Hematopoietic multipotent progenitor cell treated with erythropoietin and hydrocortisone succinate and interleukin-3 and kit ligand, for 6 days (in vitro differentiated cells): ENCODE measurements at places on chromosomes 2 and 18.

DNA sequence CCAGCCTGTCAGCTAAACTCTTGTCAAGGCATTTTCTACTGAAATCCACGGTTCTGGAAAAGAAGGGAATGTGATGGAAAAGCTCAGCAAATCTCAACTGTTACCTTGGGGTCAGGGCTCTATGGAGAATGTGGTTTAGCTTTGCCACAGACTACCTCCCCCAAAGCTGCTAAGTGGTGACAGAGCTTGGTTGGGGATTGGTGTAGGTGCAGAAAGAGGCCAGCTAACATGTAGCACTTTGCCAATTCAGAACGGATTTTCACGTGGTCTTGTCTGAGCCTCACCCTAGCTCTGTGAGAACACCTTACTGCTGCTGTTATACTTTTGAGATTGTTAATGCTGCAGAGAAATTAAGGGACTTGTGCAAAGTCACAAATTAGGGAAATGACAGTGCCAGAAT, 331.1 kb downstream of the RND3 start:
- DNase-seq, result no peak

DNA sequence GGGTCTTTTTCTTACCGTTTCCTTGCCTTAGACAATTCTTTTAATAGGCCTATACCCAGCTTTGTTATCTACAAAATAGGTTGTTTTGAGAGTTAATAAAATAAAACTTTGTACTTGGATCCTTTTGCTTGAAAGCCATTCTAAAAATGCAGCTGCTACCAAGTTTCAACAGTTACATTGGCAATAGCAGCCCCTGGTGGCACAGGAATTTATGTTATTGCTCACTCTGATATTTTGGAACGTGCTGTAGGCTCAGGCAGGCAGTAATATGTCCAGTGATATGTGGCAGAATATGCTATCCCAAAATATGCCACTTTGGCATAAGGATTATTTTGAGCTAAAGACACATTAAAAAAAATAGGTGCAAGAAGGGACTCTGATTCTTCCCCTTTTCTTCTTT, 6.7 kb upstream of the COMMD1 start:
- peak; percentile 68 for DNase-seq

DNA sequence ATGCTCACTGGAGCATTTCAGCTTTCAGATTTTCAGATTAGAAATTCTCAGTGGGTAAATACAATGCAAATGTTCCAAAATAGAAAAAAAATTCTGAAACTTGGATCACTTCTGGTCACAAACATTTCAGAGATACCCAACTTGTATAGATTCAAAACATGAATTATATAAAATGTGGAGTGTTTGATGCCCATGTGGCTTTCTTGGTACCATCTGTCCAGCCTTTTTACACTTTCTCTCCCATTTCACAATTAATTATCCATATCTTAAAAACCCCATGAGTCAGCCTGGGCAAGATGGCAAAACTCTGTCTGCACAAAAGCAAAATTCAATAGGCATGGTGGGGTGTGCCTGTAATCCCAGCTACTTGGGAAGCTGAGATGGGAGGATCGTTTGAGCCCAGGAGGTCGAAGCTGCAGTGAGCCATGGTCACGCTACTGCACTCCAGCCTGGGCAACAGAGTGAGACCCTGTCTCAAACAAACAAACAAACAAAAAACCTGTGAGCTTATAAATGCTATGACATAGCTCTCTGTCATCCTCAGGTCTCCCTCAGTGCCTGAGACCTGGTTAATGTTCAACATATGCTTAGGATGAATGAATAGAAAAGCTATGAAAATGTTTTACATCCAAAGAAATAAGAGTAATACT, 146.3 kb upstream of the TTC39C start:
- DNase-seq, result no peak

GRCh38 chr18:46337271-46337670, 233.1 kb downstream of the HAUS1 start:
- no peak for DNase-seq

GRCh38 chr2:236694146-236694888, 124.7 kb downstream of the ACKR3 start:
- no peak for DNase-seq

DNA sequence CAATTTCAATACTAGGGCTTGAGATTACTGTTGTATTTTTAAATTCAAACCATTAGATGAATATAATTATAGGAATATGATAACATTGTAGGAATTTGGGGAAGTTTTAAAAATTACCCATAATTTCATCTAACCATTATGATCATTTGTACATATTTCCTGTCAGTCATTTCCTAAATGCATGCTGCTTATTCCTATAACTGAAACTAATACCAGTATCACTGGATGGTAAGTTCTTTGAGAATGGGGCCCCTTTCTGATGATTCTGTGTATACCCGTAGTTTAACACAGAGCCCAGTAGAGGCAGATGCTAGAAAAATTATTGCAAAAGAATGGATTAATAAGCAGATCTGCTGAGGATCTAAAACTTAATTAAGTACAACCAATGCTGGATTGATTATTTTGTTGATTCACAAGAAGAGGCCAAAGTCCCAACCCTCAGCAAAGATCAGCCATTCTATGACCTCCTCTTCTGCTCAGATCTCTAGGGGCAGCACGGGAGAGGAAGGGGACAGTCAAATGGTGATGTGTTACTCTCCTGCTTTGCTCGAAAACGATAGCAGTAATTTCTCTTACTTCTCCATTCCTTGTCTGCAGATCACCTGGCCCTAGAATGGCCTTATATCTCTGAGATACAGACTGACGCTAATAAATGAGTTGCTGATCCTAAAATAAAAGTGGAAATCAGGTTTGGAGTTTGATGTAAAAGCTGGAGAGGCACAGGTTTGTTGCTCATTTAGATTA, 69.5 kb upstream of the PELI1 start:
- peak; percentile 26 for DNase-seq

DNA sequence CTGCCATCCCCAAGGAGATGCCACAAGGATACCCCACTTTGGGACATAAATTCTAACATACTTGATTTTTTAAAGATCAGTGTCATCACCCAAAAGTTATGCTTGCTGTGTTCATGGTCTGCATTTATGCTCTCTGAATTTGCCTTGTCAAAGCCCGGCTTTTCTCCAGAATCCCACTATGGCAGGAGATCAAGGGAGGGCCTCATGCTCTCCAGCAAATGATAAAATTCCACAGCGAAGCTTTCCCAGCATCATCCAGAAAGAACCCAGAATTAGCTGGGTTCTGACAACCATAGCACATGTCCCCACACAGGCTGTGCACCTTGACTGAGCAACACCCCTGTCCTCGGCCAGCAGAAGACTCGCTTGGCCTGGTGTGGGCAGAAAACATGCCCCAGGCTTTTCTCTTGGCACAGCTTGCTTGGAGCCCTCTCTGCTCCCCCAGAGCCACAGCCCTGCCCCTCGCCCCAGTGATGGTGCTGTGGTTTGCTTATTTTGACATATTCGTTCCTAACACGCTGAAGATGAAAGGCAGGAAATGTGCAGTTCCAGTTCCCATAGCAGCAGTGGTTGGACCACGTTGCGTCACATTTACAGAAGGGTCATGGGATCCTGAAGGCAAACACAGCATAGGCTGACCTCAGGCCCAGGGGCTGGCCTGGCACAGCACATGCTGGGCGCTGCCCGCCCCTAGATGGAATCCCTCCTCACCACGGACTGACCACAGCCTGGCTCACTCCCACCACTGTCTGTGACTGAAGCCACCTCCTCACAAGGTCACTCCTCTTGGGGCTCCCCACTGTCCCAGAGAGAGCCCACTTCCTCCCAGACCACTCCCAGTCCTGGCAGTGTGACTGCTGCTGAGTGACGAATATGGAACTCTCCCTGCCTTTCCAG, 14.1 kb upstream of the CHRNA1 start:
- peak; percentile 65 for DNase-seq

DNA sequence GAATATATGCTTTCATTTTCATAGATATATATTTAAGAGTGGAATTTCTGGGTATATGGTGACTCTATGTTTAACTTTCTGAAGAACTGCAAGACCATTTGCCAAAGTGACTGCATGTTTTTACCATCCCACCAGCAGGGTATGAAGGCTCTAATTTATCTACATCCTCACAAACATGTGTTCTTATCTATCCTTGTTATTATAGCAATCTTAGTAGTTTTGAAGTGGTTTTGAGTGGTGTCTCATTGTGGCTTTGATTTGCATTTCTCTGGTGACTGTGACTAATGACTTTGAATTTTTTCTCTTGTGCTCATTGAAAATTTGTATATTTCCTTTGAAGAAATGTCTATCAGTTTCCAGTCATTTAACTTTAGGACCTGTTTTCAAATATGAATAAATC, 310.2 kb upstream of the NRP2 start:
- DNase-seq, result no peak

DNA sequence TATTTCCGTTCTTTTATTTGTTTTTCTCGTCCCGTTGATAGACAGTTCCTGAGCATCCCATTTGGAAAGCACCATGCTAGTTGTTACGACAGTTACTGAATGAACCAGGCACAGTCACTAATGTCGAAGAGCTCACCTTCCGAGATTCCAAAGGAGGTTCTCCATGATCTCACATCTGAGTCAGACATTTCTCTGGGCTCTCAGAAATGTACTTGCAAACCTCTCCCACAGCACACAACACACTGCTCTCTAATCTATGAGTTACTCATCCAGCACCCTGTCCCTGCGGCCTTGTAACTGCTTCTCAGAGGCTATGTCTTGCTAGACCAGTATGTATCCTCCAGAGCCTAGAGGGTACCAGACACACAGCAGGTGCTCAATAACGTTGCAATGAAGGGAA, 174.7 kb downstream of the DNER start:
- DNase-seq, result no peak

GRCh38 chr2:45269149-45269793, 260.0 kb upstream of the SIX2 start:
- DNase-seq, result no peak

- peak; percentile 28 for DNase-seq
Measured at GRCh38 chr18:59990121-59990823, 90.5 kb downstream of the PMAIP1 start.

- no peak for DNase-seq
Measured at GRCh38 chr2:234162861-234163260, 112.4 kb downstream of the SPP2 start.

GRCh38 chr2:8263901-8264300, 418.0 kb upstream of the ID2 start:
- no peak for DNase-seq

- DNase-seq, result no peak
Measured at GRCh38 chr2:24208490-24208889, 33.6 kb downstream of the FAM228A start.

DNA sequence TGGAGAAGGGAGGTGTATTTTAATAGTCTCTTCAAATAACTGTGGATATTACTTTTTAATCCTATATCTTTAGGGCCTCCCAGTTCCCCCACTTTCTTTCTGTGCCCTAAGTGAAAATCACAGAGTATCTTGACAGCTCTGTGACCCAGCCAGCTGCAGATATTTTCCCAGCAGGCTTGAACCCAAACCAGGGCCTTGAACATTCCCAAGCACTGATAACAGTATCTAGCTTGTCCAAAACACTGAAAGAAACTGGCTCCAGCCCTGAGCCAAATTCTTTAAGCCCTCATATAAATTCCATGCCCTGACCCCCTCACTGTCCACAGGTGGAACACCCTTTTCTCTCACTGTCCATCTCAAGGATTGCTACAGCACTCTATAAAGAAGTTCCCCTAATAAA, 388.1 kb upstream of the CHAC2 start:
- no peak for DNase-seq

DNA sequence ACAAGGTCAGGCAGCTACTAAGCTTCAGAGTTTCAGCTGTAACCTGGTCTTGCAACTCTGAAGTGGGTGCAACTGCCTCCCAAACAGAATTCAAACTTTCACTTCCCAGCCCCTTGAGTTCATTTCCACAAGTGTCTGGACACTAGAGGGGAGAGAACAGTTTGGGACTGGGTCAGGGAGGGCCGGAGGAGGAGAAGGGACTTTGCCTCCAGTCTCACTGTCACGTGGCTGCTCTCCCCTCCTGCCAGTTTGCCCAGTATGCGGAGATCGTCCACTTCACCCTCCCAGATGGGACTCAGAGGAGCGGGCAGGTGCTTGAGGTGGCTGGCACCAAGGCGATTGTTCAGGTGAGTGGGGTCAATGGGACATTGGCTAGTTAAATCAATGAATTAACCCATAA, 20.6 kb upstream of the ANKRD53 start:
- DNase-seq, result no peak

DNA sequence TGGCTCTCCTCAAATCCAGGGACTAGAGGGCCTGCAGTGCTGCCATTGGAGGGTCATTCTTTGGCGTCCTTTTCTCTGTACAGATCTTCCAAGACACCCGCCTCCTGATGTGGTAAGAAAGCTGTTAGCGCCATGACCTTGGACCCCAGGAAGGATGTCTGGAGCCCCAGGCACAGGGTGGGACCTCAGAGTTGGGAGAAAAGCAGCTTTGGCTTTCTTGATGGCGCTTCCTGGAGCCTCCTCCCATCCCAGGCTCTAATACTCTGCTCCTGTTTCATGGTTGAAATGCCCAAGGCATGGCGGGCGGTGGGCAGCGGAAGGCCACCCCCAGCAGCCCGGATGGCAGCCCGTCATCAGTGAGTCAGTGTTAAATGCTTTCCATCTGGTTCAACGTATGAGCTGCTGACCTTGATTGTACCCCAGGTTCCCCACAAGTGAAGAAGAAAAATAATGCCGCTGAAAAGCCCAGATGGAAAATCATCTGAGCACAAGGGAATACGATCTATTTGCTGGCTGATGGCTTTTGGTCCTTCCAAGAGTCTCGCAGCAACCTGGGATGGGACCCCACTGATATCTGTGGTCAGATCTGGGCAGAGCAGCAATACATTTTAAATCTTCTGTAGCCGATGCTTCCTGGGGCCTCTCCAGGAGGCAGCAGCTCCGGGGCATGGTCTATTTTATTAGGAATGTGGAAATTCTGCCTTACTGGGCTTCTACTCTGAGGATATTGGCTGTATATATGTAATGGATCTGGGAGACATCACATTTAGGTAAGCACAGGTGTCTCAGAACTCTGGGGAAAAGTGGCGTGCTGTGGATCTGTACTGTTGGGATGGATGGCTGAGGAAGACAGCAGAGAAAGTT, 15.1 kb downstream of the ACKR3 start:
- DNase-seq, result no peak

DNA sequence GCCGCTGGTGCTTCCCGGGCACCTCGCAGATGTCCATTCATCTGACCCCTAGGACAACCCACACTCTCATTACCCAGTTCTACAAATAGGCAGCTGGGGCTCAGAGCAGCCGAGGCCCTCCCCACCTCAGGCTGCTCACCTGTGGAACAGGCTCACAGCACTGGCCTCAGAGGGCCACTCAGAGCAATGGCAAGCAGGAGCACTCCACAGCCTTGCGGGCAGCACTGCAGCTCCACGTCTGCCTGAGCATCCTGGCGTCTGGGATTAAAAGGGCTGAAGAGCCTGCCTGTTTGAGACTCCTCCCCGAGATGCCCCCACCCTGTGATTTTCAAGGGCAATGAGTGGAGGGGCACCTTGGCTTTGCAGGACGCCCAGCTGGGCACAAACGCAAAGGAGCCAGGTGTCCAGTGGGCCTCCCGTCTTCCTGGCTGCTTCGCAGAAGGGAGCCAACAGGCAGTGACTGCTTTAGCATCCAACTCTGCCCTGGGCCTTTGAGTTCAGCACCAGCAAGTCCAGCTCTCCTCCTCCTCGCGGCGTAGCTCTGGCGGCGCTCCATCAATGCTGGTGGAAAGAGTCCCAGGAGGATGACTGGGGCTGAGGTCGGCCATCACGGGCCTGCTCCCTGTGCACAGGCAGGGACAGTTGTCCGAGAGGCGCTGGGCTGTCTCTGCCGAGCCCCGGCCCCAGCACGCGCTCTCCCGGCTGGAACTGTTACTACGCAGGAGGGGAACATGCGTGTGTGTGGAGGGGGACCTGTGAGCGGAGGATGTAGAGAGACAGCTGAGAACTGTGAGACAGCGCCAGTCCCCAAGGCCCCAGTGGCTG, 297.2 kb downstream of the NDUFA10 start:
- DNase-seq, result no peak
